Tibial nerve (tissue), 4 donors: ENCODE measurements at places on chromosomes 4 and X.

- DNase-seq: no peak
These were observed 44.8 kb downstream of the SMARCA5 start for GRCh38 chr4:143558286-143558685.

DNA sequence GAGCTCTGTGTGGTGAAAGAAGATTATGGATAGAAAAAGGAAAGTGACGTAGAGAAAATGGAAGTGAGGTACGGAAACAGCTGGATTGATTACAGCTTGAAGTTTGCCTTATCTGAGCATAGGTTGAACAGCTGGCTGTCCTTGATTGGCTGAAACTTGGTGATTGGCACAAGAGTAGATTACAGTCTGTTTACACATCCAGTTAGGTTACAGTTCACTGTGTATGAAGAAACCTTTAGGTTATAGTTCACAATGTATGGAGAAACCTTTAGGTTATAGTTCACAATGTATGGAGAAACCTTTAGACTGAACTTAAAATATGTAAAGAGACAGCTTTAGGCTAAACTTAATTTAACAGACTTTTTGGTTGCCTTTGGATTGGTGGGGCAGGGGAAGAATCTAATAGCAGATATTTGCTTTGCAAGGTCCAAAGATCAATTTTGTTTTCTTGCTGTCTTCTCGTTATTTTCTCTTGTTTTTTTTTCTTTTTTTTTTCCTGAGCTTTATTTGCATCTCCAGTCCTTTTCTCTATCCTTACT, 15.6 kb upstream of the ART3 start:
- DNase-seq: no peak

DNA sequence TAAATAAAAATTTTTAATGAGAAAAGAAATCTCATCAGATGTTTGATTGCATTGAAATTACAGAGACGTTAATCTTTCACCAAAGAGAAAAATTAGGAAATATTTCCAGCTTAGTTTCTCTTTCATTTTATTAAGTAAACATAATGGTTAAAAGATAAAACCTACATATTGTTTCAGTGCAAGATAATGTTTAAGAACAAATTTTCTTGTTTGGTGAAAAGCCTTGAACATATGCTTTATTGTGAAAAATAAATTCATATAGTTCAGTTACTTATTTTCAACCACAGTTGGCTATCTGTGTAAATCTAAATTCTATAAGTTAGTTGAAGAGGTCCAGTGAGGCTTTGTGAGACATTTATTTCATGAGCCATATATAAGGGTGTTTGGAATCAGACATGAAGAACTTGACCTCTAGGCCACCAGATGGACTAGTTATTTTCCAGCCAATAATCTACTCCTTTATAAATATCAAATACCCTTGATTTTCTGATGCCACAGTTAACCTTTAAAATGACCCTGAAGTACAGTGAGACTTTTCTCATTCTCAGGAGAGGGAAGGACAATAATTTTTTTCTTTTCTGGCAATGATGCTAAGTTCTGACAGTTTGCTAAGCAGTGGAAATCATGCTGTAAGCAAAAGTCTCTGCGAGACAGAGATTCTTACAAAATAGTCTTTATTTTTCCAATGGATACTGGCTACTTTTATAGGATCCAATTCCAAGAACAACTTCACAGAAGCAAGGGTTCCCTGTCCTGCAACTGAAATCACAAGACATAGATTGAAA, 2.5 kb downstream of the ARSJ start:
- DNase-seq: no peak

DNA sequence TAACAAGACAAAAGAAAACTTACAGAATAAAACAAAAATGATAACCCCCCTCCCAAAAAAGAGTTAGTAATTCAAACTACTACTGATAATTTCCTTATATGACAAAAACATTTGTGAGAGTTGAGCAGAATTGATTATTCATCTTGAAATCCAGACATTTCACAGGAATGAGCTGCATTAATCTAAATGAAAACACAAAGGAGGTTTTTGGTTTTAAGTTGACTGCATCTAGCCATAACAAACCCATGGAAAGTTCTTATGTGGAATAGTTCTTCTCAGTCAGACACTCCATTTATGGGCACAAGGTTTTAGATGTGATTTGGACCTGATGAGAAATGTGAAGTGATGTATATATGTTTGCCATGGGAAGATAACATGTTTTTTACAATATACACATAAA, 95.4 kb downstream of the VCX2 start:
- no peak for DNase-seq

- no peak for DNase-seq
These were observed 83.5 kb downstream of the NSUN7 start for GRCh38 chr4:40833212-40833611.

DNA sequence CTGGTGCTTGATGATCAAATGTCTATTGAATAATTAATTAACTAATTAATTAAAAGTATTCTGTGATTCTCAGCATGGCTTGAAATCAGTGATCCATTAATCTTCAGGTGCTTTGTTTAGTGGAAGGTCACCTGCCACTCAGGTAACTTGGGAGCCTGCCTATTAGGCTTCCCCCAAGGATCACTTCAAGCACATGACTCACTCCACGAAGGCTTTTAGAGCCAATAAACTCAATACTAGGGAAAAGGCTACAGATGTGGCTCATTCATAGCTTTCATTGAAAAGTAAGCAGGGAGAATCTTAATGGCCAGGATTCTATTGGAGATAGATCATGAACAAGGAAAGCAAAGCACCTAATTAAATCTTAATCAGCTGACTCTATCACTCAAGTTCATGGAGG, 21.3 kb downstream of the AREG start:
- no peak for DNase-seq

DNA sequence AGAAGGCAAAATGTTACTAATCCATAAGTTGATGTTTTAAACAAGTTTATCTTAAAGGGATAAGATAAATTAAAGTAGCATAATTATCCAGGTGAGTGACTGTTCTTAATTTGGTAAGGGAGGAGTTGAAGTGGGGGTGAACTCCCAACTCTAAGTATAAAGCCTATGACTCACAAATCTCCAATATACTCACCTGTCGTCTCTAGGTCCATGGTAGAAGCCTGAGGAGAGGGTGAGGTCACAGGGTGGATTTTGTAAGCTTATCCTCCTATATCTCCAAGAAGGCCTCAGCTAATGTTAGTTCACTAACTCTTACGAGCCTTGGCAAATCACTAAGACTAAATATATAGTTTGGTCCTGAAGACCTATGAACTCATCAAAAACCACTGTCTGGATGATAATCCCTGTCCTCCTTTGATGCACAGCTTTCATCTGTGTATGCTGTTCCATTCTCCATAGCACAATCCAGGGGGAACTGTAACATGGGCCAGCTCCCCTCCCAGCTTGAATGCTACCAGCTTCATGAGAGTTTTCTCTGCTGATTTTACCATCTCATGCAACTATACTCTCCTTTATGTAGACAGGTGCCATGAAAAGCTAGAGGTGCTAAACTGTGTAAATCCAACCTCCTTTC, 158.7 kb downstream of the BTC start:
- DNase-seq: no peak

- DNase-seq: no peak
These were observed 855.2 kb upstream of the ADGRL3 start for GRCh38 chr4:60344908-60345307.

GRCh38 chr4:5157791-5158770, 106.8 kb downstream of the STK32B start:
- DNase-seq: no peak

GRCh38 chrX:6071731-6072130, 156.9 kb downstream of the NLGN4X start:
- no peak for DNase-seq

- no peak for DNase-seq
These were observed 621.0 kb downstream of the TECRL start for GRCh38 chr4:63788271-63788670.

DNA sequence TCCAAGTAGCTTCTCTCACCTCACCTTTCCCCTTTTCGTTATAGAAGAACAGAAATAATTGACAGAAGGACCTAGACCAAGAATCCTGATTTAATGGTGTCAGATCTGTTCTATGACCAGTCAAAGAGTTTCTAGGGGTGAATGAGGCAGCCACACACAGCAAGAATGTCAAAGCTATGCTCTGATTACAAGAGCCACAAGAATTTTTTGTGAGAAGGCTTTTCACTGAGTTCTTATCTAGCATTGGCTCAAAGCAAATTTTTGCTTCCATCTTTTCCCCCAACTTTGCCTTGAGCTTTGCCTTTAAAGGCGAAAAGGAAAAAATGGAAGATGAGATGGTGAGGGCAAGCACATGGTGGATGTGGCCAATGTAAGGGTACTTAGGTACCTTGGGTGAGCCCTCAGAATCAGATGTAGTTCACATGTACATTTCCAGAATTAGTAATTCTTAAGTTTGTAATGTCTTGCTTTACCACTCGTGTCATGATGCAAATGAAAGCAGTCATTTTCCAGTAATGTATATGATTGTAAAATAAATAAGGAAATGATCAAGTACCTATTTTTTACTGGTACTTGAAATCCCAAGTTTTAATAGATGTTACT, 23.5 kb downstream of the FMR1 start:
- DNase-seq: no peak

GRCh38 chr4:23981328-23981727, 91.5 kb upstream of the PPARGC1A start:
- DNase-seq: no peak

DNA sequence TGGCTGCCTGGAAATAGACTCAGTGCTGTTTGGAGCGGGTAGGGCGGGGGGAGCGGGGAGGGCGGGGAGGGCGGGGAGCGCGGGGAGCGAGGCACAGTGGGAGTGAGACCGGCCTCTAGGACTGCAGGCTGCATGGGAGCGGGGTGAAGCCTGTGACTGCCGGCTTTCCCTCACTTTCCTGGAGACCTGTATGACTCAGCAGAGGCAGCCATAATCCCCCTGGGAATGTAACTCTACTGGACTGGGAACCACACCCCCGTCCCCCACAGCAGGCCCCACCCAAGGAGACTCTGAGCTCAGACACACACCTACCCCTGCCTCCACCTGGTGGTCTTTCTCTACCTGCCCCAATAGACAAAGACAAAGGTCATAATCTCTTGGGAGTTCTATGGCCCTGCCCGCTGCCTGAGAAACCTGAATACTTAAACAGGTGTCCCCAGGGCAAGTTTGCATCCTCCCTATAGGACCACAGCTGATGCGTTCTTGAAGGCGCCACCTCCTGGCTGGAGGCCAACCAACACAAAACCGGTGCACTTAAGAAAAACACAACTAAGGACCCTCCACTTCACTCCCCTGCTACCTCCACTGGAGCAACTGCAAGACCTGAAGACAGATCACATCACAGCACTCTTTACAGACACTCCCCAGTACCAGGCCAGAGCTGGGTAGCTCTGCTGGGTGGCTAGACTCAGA, 18.0 kb downstream of the HDAC8 start:
- DNase-seq: no peak
